Keratinocyte (primary cell): ENCODE measurements at places on chromosomes 6 and 20.

GRCh38 chr6:146258206-146258605 is 229.3 kb downstream of the GRM1 start:
- H3K27ac ChIP-seq: no peak overlapping the region
- H3K4me1 ChIP-seq: no peaks in the 10 kb centered on the region
- H3K36me3 ChIP-seq: no peaks in the 10 kb centered on the region
- H3K4me3 ChIP-seq: no peak overlapping the region
- no peak for DNase-seq

- no peak for DNase-seq
- H3K27me3 ChIP-seq: no peaks in the 10 kb centered on the region
- H3K27ac ChIP-seq: no peak overlapping the region
- H3K36me3 ChIP-seq: no peaks in the 10 kb centered on the region
- H3K4me3 ChIP-seq: no peak overlapping the region
These were observed 450.1 kb downstream of the GJA1 start for GRCh38 chr6:121885399-121886152.

GRCh38 chr6:4774715-4775493 is 1.3 kb upstream of the CDYL start:
- H3K4me1 ChIP-seq: no peaks in the 10 kb centered on the region
- H3K27ac ChIP-seq: peak overlapping the region; percentile 23
- no peaks in the 10 kb centered on the region for H3K36me3 ChIP-seq
- H3K27me3 ChIP-seq: no peaks in the 10 kb centered on the region

DNA sequence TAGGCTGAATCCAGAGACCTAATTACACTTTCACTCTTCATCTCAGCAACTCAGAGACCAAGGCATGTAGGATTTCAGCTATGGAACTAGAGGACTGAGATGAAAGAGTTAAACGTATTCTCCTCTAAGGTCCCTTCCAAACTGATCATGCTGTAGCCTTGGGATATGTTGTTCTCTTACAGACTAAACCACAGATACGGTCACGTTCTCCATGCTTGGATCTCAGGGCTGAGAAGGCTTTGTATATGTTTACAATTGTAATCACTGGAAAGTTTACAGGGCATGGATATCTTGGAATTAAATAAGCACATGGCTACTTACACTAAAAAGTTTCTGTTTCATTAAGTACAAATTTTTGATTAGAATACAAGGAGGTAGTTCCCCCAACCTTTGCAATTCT is 50.1 kb downstream of the PKIB start:
- no peaks in the 10 kb centered on the region for H3K27me3 ChIP-seq
- no peaks in the 10 kb centered on the region for H3K36me3 ChIP-seq
- no peak overlapping the region for H3K27ac ChIP-seq
- no peak overlapping the region for H3K4me3 ChIP-seq

DNA sequence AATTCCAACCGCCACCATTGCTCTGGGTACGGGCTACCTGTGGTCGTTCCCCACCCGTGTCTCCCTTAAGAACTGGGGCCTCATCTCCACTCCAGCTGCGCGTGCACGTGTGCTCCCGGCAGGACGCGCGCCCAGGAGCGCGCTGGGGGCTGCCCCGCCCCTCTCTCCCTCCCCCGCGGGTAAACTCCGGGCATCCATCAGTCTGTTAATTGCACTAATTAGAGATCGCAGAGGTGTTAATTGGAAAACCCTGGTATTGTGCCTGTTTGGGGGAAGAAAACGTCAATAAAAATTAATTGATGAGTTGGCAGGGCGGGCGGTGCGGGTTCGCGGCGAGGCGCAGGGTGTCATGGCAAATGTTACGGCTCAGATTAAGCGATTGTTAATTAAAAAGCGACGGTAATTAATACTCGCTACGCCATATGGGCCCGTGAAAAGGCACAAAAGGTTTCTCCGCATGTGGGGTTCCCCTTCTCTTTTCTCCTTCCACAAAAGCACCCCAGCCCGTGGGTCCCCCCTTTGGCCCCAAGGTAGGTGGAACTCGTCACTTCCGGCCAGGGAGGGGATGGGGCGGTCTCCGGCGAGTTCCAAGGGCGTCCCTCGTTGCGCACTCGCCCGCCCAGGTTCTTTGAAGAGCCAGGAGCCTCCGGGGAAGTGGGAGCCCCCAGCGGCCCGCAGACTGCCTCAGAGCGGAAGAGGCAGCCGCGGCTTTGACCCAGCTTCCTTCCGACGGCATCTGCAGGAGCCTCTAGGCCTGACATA is 14.4 kb downstream of the FOXP4 start:
- H3K27me3 ChIP-seq: no peaks in the 10 kb centered on the region
- no peaks in the 10 kb centered on the region for H3K36me3 ChIP-seq
- DNase-seq: no peak
- peak overlapping the region; percentile 25 for H3K27ac ChIP-seq
- H3K4me1 ChIP-seq: peaks cover 6% of the 10 kb centered on the region

DNA sequence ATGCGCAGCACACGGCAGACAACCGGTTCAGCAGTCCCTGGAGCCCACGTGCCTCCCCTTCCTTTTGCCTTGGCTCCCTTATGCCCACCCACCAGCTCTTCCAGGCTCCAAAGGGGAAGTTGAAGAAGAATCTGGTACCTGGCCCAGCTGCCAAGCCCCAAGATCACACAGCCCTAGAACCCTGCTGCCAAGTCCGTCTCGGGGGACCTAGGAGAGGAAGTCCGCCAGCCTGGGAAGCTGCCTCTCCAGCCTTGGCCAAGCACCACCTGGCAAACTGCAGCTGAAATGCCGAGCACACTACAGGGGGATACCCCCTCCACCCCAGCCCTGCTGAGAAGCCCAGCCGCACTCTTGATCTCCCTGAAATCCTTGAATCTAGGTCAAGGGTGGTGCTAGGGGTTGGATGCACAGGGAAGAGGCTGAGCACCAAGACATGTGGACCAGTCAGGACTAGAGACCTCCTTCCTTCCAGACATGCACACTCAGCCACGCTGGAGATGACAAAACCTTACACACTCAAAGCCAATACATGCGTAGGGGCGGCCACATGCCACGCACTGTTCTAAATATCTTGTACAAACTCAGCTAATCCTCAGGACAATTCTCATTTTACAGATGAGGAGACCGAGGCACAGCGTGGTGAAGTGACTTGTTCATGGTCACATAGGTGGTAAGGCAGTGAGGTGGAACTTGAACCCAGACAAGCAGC is 124.1 kb downstream of the PREX1 start:
- no peak for DNase-seq
- H3K4me3 ChIP-seq: no peak overlapping the region

DNA sequence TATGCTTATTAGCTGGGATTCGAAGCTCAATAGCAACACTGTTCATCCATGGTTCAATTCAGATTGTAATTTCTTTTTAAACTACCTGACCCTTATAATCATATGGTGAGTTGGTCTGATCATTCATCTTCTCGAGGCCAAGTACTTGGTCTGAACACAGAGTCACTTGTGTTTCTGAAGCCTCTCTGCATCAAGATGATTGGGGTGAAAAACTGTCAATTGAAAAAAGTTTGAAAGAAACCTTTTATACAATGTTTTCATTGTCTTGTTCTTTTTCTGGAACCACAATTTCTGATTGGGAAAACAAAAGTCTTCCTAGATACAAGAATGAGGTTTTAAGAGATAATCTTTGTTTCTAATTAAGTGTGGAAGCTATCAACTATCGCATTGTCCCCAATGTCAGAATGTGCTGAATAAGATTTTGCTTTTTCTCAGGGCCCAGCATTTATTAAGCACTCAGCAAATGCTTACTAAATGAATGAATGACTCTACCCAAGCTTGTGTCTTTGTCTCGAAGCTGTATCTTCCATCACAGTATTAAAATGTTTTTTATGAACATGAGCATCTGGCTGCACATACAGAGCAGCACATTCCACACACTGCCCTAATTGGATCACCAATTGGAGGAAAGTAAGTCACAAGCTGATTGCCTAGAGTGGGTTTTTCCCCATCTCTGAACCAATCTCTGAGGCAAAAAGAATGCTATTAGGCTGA is 45.0 kb upstream of the MOXD1 start:
- H3K27ac ChIP-seq: no peak overlapping the region
- DNase-seq: no peak
- H3K4me1 ChIP-seq: peaks cover 9% of the 10 kb centered on the region
- H3K27me3 ChIP-seq: no peaks in the 10 kb centered on the region

DNA sequence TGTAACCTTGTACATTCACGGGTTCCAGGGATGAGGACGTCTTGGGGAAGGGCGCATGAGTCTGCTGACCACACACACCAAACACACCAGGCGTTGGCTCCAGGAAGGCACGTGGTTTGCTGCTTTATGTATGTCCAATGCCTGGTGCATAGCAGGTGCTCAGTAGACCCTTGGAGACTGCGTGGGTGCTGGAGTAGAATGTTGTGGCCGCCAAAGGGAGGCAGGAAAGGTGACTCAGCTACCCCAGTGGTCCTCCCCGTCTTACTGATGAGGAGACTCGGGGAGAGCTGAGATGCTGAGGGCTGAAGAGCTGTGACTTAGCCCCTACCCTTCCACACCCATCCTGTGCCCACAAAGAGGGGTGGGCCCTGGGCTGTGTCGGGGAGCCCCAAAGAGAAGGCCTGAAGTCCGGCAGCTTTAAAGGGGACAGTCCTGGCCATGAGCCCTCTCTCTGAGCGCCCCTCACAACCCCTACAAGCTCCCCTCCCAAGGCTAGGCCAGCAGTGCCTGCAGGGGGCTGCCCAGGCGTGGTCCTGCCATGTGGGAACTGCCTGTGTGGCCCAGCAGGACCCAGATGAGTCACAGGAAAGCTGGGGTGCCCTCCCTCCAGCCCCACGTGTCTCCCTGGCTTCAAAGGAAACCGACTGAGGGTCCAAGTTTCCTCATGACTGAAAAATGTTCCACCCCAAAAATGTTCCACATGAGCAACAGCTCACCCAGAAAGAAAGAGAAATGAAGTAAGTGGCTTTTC is 28.0 kb upstream of the PTGIS start:
- no peak overlapping the region for H3K27ac ChIP-seq
- H3K4me3 ChIP-seq: no peak overlapping the region
- peaks cover 11% of the 10 kb centered on the region for H3K4me1 ChIP-seq
- peaks cover 6% of the 10 kb centered on the region for H3K27me3 ChIP-seq

GRCh38 chr6:80165143-80165542 is 58.7 kb downstream of the BCKDHB start:
- H3K4me3 ChIP-seq: no peak overlapping the region
- H3K4me1 ChIP-seq: peaks cover 28% of the 10 kb centered on the region
- no peaks in the 10 kb centered on the region for H3K36me3 ChIP-seq
- no peak for DNase-seq

DNA sequence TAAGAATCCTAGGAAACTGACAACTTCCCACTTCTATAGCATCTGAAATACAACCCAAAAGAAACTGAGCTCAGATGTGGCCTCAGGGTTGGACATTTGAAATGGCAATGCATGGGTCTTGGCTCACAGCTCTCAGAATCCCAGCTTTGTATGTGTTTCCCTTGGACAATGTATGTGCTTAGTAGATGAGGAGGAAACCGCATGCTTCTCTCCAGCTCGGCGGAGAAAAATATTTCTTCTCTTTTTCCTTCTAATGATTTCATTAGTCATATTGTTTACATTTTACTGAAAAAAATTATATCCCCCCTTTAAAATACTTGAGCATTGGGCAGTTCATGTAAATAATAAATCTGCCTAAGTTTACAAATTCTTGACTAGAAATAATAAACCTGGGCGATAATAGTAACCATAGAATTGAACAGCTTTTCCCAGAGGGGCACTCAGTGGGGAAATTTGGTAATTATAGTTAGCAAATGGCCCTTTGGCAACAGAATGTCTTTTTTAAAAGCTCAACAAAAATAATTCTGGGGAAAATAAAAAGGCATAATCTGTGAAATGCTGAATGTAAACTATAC is 55.3 kb downstream of the PFDN4 start:
- no peak for DNase-seq
- no peaks in the 10 kb centered on the region for H3K36me3 ChIP-seq
- peaks cover 6% of the 10 kb centered on the region for H3K4me1 ChIP-seq

- H3K36me3 ChIP-seq: no peaks in the 10 kb centered on the region
- no peaks in the 10 kb centered on the region for H3K27me3 ChIP-seq
- no peak for DNase-seq
These were observed 15.3 kb upstream of the SMLR1 start for GRCh38 chr6:130811932-130812331.

- H3K4me3 ChIP-seq: no peak overlapping the region
- H3K27me3 ChIP-seq: no peaks in the 10 kb centered on the region
- peaks cover 32% of the 10 kb centered on the region for H3K4me1 ChIP-seq
- H3K27ac ChIP-seq: no peak overlapping the region
These were observed 15.7 kb upstream of the CD93 start for GRCh38 chr20:23101696-23102406.

GRCh38 chr6:151701911-151702562 is 105.4 kb upstream of the ESR1 start:
- no peaks in the 10 kb centered on the region for H3K36me3 ChIP-seq
- no peaks in the 10 kb centered on the region for H3K4me1 ChIP-seq
- H3K4me3 ChIP-seq: no peak overlapping the region

GRCh38 chr6:55678330-55679224 is 99.6 kb upstream of the HMGCLL1 start:
- H3K27ac ChIP-seq: no peak overlapping the region
- H3K4me1 ChIP-seq: no peaks in the 10 kb centered on the region
- DNase-seq: no peak
- H3K4me3 ChIP-seq: no peak overlapping the region
- H3K36me3 ChIP-seq: no peaks in the 10 kb centered on the region

DNA sequence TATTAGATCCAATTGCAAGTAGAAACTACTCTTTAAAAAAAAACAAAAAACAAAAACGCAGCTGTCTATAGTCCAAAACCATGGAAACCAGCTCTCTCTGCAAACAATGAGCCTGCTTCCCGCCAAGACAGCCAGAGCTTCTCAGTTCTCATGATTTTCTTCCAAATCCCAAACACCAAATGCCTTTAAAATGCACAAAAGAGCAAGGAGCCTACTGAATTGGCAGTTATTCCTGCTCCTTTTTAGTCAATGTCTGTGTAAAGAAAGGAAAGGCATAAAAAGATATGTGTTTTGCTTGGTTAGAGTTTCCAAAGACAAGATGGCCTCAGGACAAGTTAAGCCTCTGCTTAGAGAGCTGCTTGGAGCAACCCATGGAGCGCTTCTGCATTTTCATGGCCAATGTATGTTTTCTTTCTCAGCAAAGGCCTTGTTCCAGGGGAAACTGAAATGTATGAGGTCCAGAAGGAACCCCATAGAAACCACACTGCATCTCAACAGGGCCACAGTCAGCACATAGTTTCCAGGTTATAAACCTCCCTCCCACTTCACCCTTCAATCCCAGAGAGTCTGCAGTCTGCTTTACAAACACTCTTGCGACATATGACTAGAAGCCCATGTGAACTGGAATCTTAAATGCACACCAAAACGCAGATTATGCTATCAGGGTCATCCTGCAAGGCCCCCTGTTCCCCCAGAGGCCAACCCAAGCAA is 209.3 kb upstream of the TAB2 start:
- H3K4me1 ChIP-seq: no peaks in the 10 kb centered on the region
- no peaks in the 10 kb centered on the region for H3K27me3 ChIP-seq
- no peaks in the 10 kb centered on the region for H3K36me3 ChIP-seq
- no peak overlapping the region for H3K4me3 ChIP-seq
- DNase-seq: no peak

- no peak overlapping the region for H3K4me3 ChIP-seq
- peaks cover 45% of the 10 kb centered on the region for H3K27me3 ChIP-seq
- DNase-seq: no peak
- no peaks in the 10 kb centered on the region for H3K4me1 ChIP-seq
- H3K27ac ChIP-seq: no peak overlapping the region
These were observed 19.5 kb upstream of the SLC22A7 start for GRCh38 chr6:43278524-43279078.

DNA sequence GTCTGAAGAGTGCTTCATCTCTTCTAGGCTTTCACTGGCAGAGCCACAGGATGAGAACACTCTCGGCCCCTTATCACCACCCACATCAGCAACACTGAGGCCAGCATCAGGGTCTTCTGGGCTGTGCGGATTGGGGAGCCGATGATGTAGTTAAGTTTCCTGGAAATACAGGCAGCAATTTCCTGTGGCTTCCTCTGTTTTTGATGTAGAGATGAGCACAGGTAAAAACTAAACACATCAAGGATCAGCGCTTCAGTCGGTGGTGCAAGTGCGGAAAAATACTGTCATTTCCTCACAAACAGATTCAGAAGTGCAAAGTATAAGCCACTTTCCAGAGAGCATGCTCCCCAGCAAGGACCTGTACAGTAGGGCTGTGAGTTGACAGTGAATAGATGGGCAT is 62.6 kb downstream of the BACH2 start:
- no peak for DNase-seq
